ENCODE measurements at places on chromosomes 7 and 10. TPM values are rescaled to one million over a fixed set of nuclear protein-coding genes. Genes with fewer than 3 reads are reported as not detected.

BAMBI gene
- 0.09 TPM for total RNA-seq

RADIL gene
- total RNA-seq: 0.14 TPM

SLC13A4 gene
- not detected for total RNA-seq

PLXDC2 gene
- not detected for total RNA-seq

NPTX2 gene
- not detected for total RNA-seq

CPXM2 gene
- total RNA-seq: not detected

PIK3CG gene
- 35.5 TPM for total RNA-seq

OLAH gene
- 0.18 TPM for total RNA-seq

CALHM1 gene
- 0.25 TPM for total RNA-seq

IL2RA gene
- 239 TPM for total RNA-seq

VWA2 gene
- total RNA-seq: not detected

RARRES2 gene
- not detected for total RNA-seq

SPDYE2 gene
- not detected for total RNA-seq

ANKRD22 gene
- not detected for total RNA-seq

HOXA9 gene
- not detected for total RNA-seq

ADAM12 gene
- 0.14 TPM for total RNA-seq

OR6V1 gene
- not detected for total RNA-seq

PRSS37 gene
- not detected for total RNA-seq

FOXI2 gene
- total RNA-seq: not detected

OR6B1 gene
- not detected for total RNA-seq

TAX1BP1 gene
- total RNA-seq: 57.6 TPM

RNF32 gene
- total RNA-seq: 4.8 TPM

TRPV5 gene
- total RNA-seq: not detected

PIP gene
- total RNA-seq: not detected

DNAJC12 gene
- total RNA-seq: 3.7 TPM

ACTL6B gene
- total RNA-seq: not detected

PLOD3 gene
- 72.4 TPM for total RNA-seq

OPN1SW gene
- not detected for total RNA-seq

SCIN gene
- total RNA-seq: 0.11 TPM

CACNB2 gene
- total RNA-seq: 0.23 TPM

ARHGAP12 gene
- 5.3 TPM for total RNA-seq

SLC39A12 gene
- not detected for total RNA-seq

UCMA gene
- total RNA-seq: not detected

UNC5B gene
- total RNA-seq: not detected

SFTPA2 gene
- not detected for total RNA-seq

RAB19 gene
- total RNA-seq: 9.5 TPM

SLC26A5 gene
- not detected for total RNA-seq

DENND11 gene
- total RNA-seq: 26.1 TPM

LRRD1 gene
- not detected for total RNA-seq

EN2 gene
- total RNA-seq: not detected

FAM25G gene
- not detected for total RNA-seq

PNLIPRP2 gene
- not detected for total RNA-seq

SPACDR gene
- total RNA-seq: 3.3 TPM

ENO4 gene
- not detected for total RNA-seq

CYP3A4 gene
- not detected for total RNA-seq

CACNA2D1 gene
- not detected for total RNA-seq

VWDE gene
- total RNA-seq: 4.2 TPM

HIF1AN gene
- total RNA-seq: 54.7 TPM

NAT16 gene
- not detected for total RNA-seq

ANKRD61 gene
- 0.18 TPM for total RNA-seq

LRRC18 gene
- total RNA-seq: not detected
